ENCODE measurements at places on chromosomes 1 and 21. TPM values are rescaled to one million over a fixed set of nuclear protein-coding genes. Genes with fewer than 3 reads are reported as not detected.

Gene ROR1
- 9.7 TPM for total RNA-seq

Gene IGSF21
- total RNA-seq = not detected

Gene LAMB3
- 42.8 TPM for total RNA-seq

Gene SRSF10
- 102 TPM for total RNA-seq

Gene RPTN
- not detected for total RNA-seq

Gene WNT9A
- total RNA-seq = 3.5 TPM

Gene PCAT6
- total RNA-seq = not detected

Gene NR1I3
- total RNA-seq = not detected

Gene PROK1
- not detected for total RNA-seq

Gene ZMYND12
- total RNA-seq = 0.29 TPM

Gene LDLRAD2
- total RNA-seq = 0.29 TPM

Gene PTPRF
- total RNA-seq = 24.4 TPM

Gene NPHS2
- total RNA-seq = not detected

Gene LCE1C
- total RNA-seq = not detected

Gene TNNI3K
- total RNA-seq = 1.8 TPM

Gene CLDN17
- total RNA-seq = not detected

Gene HEYL
- not detected for total RNA-seq

Gene RNU5D-1
- total RNA-seq = not detected

Gene HSD17B7
- 17.5 TPM for total RNA-seq

Gene NTRK1
- not detected for total RNA-seq

Gene DYNLT5
- 0.33 TPM for total RNA-seq

Gene CLCA4
- not detected for total RNA-seq

Gene SPRR2A
- not detected for total RNA-seq

Gene FHAD1
- 0.33 TPM for total RNA-seq

Gene TNFRSF9
- total RNA-seq = 0.17 TPM

Gene TTC22
- under 0.01 TPM for total RNA-seq

Gene TINAGL1
- 0.99 TPM for total RNA-seq

Gene IRF6
- 1.8 TPM for total RNA-seq

Gene GSTM1
- 0.15 TPM for total RNA-seq

Gene PRDM15
- total RNA-seq = 4.7 TPM

Data from smooth muscle cell of trachea (primary cell).